ENCODE measurements at places on chromosomes 2 and 18. TPM values are rescaled to one million over a fixed set of nuclear protein-coding genes. Genes with fewer than 3 reads are reported as not detected.

The CNGA3 gene
- under 0.01 TPM for total RNA-seq

DNA sequence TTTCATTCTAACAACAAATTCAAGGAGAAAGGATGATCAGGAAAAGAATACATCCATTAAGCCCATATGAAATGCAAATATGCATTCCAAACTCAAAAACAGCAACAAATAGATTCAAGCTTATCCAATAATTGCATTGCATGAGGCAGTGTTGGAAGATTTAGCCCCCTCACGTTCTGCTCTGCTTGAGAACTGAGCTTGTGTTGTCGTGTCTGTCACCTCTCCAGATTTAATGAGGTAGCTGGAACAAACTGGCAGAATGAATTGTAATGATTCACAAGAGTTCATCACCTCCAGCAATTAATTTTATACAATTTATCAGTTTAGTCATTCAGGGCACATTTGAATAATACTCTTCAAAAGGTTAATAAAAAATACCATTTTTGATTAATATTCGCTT, 54.8 kb downstream of the AP1S3 start:
- no peak for DNase-seq

DNA sequence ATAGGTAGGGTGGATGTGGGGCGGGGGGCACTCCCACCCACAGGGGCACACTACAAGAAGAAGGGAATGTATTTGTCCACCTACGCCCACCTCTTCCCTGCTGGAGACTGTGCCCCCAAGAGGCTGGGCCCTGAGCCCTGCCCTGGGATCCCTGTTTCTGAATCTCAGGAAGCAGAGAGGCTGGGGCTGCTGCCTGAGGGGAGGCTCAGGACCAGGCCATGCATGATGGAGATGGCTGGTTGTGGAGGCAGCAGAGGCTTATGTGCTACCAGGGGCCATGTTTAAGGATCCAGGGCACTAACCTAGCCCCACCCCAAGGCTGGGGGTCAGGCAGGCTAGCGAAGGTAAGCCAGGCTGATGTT, 81.1 kb upstream of the OTOF start:
- no peak for DNase-seq

- DNase-seq: no peak
These were observed 11.1 kb upstream of the RAB17 start for GRCh38 chr2:237601453-237602116.

- DNase-seq: no peak
These were observed 1.2 kb downstream of the MRPL19 start for GRCh38 chr2:75647771-75648170.

DNA sequence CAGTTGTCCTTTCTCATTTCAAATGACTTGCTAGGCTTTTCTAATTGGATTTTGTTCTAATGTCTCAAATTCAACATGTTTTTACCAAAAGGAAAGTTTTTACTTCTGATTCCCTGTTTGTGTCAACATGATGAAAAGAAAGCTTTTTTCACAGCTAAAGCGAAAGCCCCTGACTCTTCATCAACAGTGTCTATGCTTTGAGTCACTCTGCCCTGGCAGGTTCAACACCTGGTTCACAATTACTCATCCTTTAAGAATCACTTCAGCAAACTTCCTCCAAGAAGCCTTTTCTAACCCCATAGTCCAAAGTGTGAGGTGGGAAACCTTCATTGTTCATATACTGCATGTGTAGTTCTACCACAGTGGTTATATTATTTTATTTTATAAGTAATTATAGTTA, 7.6 kb upstream of the DSG2 start:
- DNase-seq: no peak

All from fibroblast of lung (primary cell).